ENCODE measurements at places on chromosomes 11 and 22.

GRCh38 chr11:63670433-63671321 is 499 bp downstream of the ATL3 start:
- no peak for DNase-seq

DNA sequence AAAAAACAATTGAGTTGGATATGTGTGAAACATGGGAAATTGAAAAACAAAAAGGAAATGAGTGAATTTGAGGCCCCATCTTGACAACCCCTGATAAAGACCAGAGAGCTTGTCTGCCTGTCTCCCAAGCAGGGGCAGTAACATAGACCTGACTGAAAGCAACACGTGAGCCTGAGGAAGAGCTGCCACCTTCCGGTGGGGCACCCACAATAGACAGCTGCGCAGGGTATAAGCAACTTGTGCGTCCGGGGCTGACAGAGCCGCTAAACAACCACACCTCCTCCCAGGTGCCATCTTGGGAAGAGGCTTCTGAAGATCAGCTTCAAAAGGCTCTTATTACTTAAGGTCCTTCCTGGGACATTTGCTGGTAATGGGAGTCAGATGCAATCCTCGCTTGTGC is 166.8 kb downstream of the NTM start:
- DNase-seq = no peak

DNA sequence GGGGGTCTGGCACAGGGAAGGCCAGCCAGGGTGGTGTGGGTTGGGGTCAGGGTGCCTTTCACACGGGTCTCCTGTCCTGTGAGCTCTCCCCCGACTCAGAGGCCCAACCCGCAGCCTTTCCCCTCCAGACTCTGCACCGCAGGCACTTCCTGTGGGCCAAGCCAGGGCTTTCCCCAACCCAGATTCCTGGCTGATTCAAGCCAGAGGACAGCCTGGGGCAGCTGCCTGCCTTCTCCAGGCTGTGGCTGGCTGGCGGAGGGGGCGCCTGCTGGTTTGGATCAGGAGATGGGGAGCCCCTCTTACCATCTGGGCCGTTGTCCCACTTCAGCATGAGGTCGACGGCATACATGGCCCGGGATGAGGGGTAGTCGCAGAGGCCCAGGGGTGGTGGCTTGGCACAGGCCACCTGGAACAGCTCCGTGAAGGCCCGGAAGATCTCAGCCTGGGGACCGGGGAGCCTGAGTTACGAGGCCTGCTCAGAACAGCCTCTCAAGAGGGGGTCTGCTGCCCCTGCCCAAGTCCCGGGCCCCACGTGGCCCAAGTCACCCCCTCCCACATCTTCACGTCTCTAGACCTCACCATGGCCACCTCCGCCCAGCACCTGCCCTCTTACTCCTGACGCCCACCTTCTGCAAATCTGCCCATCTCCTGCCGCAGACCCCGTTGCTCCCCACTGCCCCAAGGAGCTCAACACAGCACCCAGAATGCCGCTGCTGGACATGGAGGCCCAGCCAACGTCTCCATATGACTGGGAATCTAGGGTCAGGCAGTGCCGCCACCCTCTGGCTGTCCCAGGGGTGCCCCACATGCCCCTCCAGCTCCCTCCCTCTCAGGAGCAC is 17.3 kb downstream of the TSPO start:
- no peak for DNase-seq

DNA sequence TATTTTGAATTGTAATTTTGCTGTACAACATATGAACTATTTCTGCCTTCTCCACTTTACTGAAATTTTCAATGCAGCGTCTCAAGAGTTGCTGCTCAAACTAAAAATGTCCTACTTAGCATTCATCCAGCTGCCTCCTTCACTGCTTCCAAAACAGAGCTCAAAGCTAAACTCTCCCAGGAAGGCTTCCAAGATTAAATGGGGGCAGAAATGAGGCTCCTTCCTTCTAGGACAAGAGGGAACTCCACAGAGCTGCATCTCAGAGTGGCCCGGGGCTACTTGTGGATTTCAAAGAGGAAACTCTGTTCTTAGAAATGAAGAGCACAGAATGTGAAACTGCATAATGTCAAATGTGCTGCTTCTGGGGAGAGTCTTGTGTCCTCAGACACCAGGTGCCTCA is 295.9 kb upstream of the NCAM1 start:
- no peak for DNase-seq

DNA sequence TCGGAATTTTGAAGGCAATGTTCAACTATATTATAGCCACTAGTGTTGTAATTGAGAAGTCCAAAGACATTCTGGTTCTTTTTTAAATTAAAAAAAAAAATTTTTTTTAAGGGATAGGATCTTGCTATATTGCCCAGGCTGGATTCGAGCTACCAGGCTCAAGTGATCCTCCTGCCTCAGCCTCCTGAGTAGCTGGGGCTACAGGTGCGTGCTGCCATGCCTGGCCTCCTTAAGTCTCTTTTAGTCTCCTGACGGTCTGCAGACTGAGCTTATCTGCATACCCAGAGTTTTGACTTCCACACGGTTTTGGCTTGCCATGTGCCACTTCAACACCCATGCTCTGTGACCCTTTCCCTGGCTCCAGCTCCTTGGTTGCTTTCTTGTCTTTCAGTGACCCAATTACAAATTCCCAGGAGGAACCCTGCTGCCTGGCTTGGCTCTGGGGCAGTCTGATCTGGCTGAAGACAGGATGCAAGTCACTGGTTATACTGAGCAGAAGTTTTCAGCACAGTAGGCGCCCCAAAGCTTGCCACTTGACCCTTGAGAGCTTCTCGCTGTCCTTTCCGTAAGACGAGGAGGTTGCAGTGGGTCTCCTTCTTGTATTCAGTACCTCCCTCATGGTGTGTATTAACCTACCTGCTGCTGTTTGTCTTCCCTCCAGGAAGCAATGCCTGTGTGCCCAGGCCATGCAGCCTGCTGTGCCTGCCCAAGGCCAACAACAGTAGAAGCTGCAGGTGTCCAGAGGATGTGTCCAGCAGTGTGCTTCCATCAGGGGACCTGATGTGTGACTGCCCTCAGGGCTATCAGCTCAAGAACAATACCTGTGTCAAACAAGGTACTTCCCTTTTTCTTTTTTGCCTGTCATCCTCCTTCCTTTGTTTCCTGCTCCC is 113.8 kb upstream of the SORL1-AS1 start:
- DNase-seq = no peak

- DNase-seq = no peak
These were observed 226.4 kb downstream of the ADAMTS15 start for GRCh38 chr11:130674686-130675308.
